Activated CD4-positive, alpha-beta T cell treated with anti-CD3 and anti-CD28 coated beads for 1 hour (primary cell): ENCODE measurements at places on chromosomes 1 and 21.

DNA sequence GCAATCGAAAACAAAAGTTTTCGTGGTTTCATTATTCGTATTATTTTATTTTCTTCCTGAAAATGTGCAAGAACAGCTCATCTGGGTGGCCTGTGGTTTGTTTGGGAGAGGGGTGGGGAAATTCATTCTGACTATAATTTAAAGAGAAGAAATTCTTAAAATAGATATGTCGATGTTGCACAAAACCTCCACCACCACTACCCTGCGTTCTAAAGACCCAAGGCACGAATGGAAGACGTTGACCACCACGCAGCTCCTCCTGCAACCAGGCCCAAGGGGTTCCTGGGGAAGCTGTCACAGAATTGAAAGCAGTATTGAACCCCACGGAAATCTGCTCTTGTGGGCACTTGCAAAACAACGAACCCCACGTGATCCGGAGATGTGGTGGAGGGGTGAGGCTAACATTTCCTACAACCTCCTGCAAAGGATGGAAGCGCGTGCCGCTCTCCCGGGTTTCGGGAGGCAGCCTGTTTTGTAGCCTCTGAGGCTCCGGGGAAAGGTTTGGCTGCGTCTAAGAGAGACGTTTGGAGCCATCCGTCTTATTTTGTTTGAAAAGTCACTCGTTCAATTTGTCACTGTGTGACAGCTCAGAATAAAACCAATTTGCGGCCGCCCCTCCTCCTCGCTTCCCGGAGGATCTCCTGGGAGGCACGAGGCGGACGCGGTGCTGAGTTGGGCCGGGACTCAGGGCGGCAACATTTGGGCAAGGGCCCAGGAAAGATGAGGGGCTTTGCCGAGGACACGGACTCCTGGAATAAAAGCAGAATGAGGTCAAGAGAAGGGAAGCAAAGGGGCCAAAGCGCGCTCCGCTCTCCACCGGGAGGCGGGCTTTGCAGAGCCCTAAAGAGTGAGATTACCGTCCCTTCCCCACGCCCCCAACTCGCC, 810 bp upstream of the HLX start:
- DNase-seq, result no peak

GRCh38 chr1:27588256-27589232, 15.4 kb downstream of the AHDC1 start:
- DNase-seq, result no peak

DNA sequence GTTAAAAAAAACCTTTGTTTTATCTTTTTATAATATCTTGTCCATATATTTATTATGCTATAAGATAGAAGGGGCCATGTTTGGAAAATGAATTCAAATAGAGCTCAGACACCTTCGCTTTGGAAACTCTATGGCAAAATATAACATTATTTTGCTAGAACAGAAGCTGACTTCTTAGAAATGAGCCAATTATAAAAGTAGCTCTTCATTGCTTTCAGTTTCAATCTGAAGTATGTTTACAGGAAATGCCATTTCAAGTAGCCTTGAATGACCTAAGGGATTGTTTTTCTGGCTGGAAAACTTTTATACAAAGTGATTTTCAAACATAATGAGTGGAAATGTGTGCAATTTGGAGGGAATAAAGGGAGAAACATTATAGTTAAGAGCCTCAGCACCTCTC, 37.8 kb upstream of the GBP5 start:
- no peak for DNase-seq

- DNase-seq, result no peak
Measured at GRCh38 chr1:205456868-205457745, 1.3 kb upstream of the BLACAT1 start.

DNA sequence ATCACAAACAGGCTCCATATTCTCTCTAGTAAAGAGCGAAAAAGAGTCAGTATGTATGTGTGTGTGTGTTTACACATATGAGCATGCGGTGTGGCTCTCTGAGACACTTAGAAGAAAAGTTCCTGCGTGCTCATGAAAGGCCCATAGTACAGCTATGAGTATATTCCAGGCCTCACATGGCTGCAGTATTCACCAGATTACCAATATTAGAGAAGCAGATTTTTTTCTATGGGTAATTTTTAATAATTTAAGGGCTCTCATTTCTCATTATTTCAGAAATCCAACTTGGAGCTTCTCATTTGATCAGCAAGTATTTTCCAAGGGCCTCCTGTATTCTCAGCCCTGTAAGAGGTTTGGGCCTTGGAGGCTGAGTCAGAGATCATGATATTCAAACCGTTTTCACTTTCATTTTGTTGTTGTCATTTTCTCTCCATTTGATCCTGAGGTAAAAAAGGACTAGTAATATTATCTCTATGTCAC, 232.9 kb upstream of the SGIP1 start:
- no peak for DNase-seq

GRCh38 chr1:153261281-153262069, 2.0 kb downstream of the LORICRIN start:
- peak; percentile 24 for DNase-seq

DNA sequence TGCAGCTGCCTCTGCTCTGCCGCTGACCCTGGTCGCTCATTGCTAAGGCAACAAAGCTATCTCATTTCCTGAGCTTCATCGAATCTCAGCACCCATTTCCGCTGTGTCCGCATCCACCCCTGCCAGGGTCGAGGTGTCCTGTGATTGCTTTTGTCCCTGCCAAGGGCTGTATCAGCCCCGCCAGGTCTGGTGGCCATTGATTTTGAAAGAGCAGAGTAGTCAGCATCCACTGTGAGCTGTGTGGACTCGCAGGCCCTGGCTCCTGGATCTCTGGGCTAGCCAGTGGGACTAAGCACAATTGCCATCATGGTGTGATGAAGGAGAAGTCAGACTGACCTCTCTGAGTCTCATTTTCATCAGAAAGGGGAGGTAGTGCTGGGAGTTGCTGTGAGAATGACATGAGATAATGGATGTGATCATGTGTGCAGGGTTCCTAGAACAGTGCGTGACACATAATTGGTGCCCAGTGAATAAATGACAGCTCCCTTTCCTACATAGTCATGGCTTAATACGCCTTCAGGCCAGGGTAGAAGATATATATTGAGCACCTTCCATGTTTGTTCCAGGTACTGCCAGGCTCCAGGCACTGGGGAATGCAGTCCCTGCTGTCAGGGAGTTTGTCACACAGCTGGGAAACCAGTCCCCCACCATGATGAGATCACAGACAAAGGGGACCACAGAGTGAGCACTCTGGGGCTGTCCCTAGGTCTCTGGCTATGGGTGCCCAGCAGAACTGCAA, 32.1 kb downstream of the NAV1 start:
- no peak for DNase-seq

DNA sequence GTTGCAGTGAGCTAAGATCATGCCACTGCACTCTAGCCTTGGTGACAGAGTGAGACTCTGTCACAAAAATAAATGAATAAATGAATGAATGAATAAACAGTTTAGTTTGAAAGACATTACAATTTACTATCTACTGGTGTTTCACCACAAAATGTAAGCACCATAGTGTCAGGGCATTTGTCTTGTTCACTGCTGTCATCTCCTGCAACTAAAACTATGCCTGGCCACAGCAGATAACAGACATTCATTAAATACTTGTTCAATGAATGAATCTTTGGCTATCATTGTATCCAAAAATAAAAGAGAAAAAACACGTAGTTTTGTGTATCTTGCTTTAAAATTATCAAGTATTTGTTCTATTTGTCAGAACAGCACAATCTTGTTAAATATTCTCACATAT, 32.5 kb downstream of the SASS6 start:
- no peak for DNase-seq

DNA sequence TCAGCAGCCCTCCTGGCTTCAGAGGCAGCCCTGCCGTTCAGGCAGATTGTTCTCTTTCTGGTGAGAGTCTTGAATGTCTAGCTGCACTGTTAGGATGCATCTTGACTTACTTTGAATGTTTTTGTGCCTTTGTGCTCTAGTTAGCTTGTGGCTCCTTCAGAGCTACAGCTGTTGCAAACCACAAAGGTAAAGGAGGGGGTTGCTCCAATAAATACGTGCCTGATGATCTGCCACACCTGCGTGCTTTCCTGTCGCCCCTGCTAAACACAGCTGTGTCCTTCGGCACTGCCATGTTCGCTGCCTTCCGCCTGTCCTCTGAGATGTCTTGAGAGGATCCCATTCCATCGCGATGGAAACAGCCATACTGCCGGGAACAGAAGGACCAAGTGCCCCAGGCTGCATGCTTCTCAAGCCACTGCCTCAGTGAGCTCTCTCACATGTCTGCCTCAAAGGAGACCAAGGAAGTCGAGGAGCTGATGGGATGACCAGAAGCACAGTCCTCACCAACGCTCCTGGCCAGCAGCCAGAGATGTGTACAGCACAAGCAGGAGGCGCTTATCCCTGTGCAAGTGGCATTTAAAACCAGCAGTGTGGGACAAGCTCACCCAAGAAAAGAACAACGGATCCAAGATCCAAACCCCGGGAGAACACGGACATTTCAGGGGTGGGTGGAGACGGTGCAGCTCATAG, 12.0 kb upstream of the SMIM12 start:
- DNase-seq, result no peak

- DNase-seq, result no peak
Measured at GRCh38 chr1:168476588-168477385, 67.0 kb downstream of the XCL2 start.

GRCh38 chr1:226943927-226944326, 3.8 kb downstream of the COQ8A start:
- no peak for DNase-seq

- DNase-seq, result no peak
Measured at GRCh38 chr1:29264773-29265389, 28.6 kb downstream of the PTPRU start.

DNA sequence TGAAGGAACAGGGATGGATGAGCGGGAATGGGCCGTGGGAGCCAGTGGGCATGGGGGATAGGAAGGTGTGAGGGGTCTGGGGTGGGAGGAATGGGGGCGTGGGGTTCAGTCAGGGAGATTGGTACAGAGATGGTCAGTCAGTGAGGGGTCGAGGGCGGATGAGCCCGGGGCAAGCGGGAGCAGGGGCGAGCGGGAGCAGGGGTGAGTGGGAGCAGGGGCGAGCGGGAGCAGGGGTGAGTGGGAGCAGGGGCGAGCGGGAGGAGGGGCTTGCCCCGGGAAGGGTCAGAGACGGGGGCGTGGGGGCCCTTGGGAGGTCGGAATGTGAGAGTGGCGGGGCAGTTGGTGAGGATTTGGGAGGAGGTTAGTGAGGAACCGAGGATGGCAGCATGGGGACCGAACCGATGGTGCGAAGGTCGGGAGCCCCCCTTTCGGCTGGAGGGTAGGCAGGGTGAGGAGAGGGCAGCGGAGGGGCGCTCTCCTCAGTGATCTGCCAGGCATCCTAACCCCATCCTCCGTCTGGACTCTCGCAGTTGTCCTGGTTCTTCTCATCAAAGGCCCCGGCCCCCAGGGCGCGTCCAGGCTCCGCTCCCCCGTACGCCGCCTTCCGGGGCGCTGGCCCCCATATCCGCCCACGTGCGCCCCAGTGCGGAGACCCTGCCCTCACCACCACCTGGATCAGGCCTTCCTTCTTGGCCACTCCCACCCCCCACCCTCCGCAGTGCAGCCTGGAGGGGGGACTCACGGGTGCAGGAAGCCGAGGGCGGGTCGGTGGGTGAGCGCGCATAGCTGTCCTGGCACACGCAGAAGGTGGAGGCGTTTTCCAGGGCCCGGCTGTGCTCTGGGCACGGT, 11.2 kb downstream of the EPHA10 start:
- no peak for DNase-seq

- no peak for DNase-seq
Measured at GRCh38 chr1:29683472-29683871, 447.1 kb downstream of the PTPRU start.

- DNase-seq, result peak; percentile 43
Measured at GRCh38 chr1:110196917-110197765, 13.0 kb upstream of the KCNC4 start.

DNA sequence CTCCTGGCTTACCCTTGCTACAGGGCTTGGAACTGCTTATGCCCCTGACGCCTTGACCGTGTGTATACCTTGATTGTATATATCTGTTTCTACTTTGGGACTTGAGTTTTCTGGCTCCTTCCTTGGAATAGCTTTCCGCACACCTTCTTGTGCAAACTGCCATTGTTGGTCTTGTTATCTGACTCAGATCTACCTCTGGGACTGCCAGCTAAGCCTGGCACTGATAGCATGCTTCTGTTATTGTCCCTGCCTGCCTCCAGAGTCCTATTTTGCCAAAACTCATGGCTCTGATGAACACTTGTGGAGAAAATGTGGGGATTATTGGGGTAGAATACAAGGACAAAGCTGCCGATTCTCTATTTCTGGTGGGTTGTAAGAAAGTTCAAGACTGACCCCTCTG, 15.4 kb downstream of the FMOD start:
- no peak for DNase-seq

DNA sequence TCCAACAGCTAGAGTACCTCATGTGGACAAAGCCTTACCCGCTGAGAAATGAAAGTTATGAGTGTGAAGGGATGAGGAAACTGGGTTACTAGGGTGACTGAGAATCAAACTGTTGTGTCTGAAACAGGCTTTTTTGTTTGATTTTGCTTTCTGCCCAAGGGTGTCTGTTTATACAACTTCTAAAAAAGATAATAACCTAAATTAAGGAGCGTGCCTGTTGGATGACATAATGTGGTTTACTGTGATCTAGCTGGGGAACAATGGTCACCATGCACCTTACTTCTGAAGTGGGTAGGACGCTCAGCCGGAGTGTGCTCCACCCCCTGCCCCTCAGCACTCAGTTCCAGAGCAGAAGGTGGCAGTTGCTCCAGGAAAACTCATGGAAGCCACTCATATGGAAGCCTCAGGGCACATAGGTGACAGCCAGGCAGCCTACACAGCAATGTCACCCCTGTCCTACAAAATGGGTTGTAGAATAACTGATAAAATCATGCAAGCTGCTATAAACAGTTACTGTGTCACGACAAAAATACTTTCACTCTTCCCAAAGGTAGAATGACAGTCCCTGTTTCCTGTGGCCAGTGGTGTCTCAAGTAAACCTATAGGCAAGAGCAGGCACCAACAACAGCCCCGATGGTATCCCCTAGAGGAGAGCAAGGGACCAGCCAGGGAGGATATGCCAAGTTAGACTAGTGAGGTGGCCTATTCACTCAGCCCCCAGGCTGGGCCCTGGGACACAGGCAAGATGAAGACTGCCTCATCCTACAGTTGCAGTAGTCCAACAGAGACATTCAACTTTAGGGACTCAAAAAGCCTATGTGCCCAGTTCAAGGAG, 29.3 kb downstream of the SIPA1L2 start:
- no peak for DNase-seq

DNA sequence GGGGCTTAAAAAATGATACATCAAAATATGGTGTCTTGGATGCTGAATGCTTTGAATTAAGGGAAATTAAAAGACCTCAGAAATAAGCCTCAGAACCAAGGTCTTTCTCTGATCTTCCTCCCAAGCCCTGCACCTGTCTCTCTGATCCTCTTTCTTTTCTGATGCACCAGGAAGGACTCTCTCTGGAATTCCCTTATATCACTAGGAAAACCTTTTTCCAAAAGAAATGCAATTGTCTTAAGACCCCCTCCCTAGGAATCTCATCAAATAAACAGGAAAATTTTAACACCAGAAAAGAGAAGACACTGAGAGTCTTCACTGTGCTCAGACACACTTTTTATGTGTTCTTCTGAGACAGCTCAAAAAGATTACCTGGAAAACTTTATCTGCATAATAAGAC, 159.5 kb upstream of the PTBP2 start:
- no peak for DNase-seq
